HFF-Myc (cell line): ENCODE measurements at places on chromosomes 2 and 18.

- no peak for DNase-seq
These were observed 11.6 kb downstream of the OXER1 start for GRCh38 chr2:42752314-42752713.

- peak; percentile 59 for DNase-seq
These were observed 140.0 kb downstream of the MEIS1 start for GRCh38 chr2:66574701-66575624.

GRCh38 chr2:240963065-240963867 lies 35.2 kb upstream of the SNED1 start:
- no peak for DNase-seq

- no peak for DNase-seq
These were observed 30.7 kb upstream of the KLHL14 start for GRCh38 chr18:32803568-32803967.

DNA sequence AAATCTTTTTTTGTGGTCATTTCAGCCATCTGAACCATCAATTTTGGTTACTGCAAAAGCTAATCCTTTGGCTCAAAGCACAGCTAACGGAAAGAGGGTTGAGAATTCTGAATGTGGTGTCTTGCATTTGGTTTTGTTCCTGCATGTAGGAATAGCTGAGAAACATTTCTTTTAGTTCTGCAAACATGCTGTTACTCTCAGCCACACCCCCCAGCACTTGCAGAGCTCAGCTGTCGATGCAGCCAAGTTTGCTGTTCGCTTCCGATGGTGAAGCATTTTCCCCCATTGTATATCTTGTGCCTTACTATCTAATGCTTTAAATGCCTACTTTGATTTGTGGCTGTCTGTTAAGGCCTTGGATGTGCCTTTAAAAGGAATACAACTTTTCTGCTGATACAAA lies 294.9 kb upstream of the FANCL start:
- DNase-seq: no peak

- DNase-seq: no peak
These were observed 17.9 kb upstream of the DSG3 start for GRCh38 chr18:31429623-31430022.

DNA sequence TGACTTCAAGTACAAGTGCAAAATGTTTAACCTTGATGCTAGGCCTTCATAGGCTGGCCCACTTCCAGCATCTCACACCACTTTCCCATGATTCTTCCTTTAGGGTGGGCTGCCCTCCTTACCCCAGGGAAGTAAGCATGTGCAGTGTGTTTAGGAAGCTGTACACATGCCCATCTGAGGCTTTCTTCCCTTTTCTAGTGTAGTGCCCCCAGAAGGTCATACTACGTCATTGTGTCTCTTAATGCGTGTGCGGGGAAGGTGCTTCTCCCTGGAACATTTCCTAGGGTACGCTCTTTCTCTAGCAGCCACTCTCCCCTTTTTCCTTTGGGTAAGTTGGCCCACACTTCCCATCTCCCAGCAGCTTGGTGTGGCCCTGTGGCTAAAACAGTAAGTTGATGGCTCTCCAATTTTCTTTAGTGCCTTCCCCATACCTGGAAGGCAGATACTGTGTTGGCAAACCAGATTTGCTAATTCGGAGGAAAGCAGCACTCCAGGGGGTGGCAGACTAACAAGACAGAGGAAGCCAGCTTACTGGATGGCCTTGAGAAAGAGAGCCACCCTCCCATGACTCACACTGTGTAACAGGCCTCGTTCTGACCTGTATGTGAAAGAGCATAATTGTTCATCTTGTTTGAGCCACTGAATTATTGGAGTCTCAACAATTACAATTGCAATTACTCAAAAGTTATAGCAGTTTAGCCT lies 1.1 kb upstream of the SULT6B1 start:
- peak; percentile 29 for DNase-seq

- DNase-seq: no peak
These were observed 549.0 kb upstream of the SLC8A1 start for GRCh38 chr2:41000906-41001305.

GRCh38 chr2:41431756-41432155 lies 616.1 kb upstream of the PKDCC start:
- DNase-seq: no peak

DNA sequence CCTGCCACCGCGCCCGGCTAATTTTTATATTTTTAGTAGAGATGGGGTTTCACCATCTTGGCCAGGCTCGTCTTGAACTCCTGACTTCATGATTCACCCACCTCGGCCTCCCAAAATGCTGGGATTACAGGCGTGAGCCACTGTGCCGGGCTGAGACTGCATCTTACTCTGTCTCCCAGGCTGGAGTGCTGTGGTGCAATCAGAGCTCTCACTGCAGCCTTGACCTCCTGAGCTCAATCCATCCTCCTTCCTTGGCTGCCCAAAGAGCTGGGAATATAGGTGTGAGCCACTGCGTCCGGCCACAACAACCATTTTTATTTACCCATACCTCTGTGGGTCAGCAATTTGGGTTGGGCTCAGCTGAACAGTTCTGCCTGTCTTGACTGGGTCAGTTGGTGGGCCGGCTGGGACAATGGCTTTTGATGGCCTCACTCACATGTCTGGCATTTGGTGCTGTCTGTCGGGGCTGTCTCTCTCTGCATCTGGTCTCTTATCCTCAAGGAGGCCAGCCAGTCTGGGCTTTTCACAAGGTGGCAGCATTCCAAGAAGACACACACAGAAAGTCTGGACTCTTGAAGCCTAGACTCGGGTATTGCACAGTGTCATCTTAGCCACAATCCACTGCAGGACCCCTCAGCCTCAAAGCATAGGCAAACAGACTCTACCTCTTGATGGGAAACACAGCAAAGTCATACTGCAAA lies 116.8 kb upstream of the GATA6 start:
- no peak for DNase-seq

DNA sequence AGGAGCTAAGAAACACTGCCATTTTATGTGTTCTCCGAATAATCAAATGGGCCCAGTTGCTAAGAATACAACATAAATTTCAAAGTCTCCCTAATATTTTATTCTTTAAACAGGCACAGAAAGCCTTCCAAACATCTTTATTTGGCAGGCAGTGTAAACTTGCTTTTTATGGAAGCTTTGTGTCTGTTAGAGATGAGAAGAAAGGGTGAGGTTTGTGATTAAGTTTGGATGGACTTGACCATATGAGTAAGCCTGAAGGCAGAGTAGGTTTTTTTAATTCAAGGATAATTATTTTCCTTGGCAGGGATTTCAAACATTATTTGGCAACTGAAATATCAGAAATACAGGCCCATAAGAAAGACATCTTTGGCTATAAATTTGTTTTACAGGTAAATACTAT lies 62.9 kb downstream of the COX7A2L start:
- DNase-seq: no peak

DNA sequence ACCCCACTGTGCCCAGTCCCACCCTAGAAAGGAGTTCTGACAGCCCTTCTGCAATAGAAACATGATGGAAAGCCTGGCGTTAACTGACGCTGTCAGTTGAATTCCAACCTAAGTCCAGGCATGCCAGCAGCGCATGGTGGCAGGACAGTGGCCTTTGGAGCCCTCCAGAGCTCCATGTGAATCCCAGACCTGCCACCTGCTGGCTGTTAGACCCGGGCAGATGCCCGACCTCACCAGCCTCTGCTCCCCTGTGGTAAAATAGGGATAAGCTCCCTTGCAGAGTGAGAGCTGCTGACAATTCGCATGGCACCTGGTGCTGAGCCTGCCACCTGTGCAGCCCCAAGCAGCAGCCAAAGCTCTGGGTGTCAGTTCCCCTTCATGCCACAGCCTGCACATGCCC lies 138.6 kb downstream of the LOXHD1 start:
- DNase-seq: no peak
